ENCODE measurements at places on chromosomes 2 and 18. TPM values are rescaled to one million over a fixed set of nuclear protein-coding genes. Genes with fewer than 3 reads are reported as not detected.

DNA sequence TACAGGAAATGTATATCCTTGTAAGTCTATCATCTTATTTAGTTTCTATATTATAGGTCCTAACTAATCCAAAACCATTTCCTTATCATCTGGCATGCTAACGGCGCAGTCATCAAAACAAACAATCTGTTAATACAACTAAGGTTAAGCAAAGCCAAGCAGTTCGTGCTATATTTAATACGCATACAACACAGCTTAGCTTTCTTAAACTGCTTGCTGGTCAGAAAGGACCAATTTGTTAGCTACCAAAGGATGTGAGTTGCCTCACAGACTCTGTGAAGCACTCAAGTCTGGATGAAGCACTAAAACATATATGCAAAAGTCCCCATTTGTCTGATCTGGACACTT is 67.0 kb downstream of the ZEB2 start:
- DNase-seq, result peak; percentile 72

Gene PAIP2B
- total RNA-seq, result 6.3 TPM

DNA sequence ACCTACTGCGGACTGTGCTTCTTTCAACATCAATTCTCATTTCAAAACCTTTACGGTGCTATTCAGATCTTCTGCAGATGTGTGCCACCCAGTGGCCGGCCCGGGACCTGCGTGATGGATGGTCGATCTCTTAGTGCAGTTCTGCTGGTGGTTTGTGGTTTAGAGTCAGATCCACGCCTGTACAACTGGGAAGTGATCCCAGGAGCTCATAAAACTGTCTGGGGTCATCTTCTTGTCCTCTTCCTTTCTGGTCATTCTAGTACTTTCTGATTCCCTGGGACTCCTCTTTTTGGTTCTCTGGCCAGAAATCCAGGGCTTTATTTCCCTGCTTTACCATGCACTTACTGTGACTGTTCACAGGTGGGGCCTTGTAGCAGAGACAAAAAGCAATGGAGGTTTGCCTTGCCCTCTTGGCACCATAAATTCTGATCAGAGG is 15.8 kb upstream of the SELENOI start:
- peak; percentile 89 for DNase-seq

- peak; percentile 48 for DNase-seq
These were observed 119.0 kb upstream of the ITGA6 start for GRCh38 chr2:172308253-172308935.

GRCh38 chr18:9552191-9552590 is 62.2 kb downstream of the PPP4R1 start:
- DNase-seq, result no peak

- peak; percentile 43 for DNase-seq
These were observed 25.6 kb upstream of the MYCN start for GRCh38 chr2:15914596-15915385.

Gene ERICH2
- not detected for total RNA-seq

Gene AOX1
- total RNA-seq, result 7.7 TPM

DNA sequence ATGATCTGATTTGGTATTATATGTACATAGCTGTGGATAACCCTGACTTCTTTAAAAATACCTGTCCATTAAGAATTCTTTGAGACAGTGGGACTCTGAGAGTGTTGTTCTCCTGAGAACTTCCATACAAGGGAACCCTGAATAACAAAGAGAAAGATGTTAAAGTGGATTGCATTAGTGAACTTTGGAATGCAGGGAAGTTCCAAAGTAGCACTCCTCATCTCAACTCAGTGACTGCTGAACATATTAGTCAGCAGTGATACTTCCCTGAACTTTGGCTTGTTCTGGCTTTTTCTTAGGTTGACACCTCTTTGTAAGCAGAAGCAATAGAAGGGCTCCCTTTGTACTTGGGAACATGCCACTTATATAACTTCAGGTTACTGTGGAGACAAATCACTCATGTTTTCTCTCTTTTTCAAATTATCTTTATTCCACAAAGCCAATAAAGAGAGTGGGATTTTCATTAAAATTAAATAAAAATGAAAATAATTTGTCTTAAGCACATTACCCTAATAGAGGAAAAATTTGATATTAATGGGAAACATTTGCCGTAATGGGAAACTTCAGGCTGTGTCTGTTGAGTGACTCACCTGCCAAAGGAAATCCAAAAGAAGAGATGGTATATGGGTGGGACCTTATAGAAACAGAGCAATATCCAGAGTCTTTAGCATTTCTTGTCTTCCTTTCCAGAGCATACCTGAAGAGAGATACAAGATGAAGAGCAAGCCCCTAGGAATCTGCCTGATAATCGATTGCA is 33.3 kb downstream of the CFLAR start:
- no peak for DNase-seq

- no peak for DNase-seq
These were observed 2.1 kb downstream of the HK2 start for GRCh38 chr2:74835831-74836674.

DNA sequence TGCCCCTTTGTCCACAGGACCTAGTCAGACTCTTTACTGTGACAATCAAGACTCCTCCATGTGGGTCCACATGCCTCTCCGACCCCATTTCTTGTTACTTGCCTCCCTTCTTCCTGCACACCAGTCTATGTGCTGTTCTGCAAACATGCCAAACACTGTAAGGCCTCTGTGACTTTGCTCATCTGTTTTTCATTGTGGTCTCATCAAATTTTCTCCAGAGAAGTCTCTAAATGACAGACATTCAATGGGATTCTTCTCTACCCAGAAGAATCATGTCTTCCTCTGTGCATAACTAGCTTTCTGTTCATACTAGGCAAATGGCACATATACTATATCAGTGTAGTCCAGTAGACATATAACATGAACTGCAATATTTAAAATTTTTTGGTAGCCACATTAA is 43.0 kb upstream of the KCNE4 start:
- no peak for DNase-seq
